ENCODE measurements at places on chromosomes 5 and 9. TPM values are rescaled to one million over a fixed set of nuclear protein-coding genes. Genes with fewer than 3 reads are reported as not detected.

Gene SVEP1
- polyA plus RNA-seq = 6.8 TPM

Gene CCDC192
- polyA plus RNA-seq = 1.3 TPM

Gene SERINC5
- polyA plus RNA-seq = 44.7 TPM

Gene NCS1
- polyA plus RNA-seq = 28.7 TPM

Gene REEP2
- polyA plus RNA-seq = 10.1 TPM

Gene NUDT12
- polyA plus RNA-seq = 27.6 TPM

Gene LCNL1
- polyA plus RNA-seq = 0.39 TPM

Gene SV2C
- polyA plus RNA-seq = 0.23 TPM

Gene IFNK
- not detected for polyA plus RNA-seq

Gene IPPK
- 10.5 TPM for polyA plus RNA-seq

DNA sequence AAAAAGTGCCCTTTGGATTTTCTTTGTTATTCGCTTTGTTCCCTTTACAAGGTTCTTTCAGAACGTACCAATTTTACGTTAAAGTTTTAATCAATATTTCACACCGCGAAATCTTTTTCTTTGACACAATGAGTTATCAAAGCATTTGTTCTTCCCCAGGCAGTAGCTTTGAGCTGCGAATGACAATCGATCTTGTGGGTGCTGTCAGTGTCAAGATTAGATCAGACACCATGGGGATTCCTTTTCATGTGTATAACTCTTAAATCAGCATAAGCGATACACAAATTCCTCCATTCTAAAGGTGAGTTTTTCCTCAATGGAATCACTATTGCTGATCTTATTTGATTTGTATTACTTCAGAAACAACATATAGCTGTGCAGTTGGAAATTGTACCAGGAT lies 145.5 kb downstream of the ST8SIA4 start:
- DNase-seq = no peak

GRCh38 chr5:137022725-137023124 lies 476.4 kb downstream of the SPOCK1 start:
- no peak for DNase-seq

DNA sequence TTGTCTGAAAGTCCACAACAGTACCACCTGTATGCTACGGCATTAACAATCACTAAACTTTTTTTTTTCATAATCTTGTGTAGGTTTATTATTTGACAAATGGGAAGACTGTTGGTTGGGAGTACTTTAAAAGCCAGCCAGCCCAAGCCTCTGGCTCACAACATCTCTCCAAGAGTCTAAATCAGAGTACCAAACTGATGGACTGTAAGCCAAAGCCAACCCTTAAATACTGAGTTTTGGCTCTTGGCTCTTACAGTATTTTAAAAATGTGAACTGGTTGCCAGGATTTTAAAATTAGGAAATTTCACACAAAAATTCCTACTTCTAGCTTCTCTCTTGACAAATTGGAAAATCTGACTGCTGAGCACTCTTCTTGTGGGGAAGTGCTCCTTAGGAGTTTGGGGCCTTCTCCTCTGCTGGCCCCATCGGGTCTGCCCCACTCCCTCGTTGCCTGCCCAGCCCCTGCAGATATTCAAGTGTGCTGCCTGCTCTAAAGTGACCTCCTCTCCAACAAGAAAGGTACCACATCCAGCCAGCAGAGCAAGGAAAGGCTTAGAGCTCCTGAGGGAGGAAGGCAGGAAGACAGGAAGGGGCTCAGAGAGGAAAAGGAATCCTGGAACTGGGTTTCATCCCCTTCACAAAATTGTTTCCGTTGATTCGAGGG lies 21.8 kb upstream of the TMOD1 start:
- no peak for DNase-seq

GRCh38 chr5:158599157-158599556 lies 500.6 kb downstream of the EBF1 start:
- DNase-seq = no peak

- no peak for DNase-seq
Measured at GRCh38 chr5:33692980-33693379, 198.8 kb downstream of the ADAMTS12 start.

GRCh38 chr5:88269222-88269771 lies 652 bp upstream of the TMEM161B start:
- peak; percentile 19 for DNase-seq

DNA sequence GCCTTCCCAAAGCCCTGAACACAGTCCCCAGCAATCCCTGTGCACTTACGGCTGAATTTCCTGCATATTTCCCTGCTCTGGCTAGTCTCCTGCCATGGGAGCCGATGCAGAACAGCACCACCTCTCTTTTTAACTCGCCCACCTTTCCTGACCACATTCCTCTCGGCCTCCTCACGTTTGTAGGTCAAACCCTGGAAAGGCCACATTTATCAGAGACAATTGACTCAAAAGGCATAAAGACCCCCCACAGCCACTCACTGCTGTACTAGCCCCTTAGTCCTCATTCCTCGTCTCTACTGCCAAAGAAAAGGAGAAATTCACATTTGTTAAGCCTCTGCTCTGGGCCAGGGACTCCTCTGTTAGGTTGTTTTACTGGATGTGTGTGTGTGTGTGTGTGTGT lies 43.6 kb downstream of the ENC1 start:
- no peak for DNase-seq

- no peak for DNase-seq
Measured at GRCh38 chr5:32461441-32462120, 17.0 kb upstream of the ZFR start.

DNA sequence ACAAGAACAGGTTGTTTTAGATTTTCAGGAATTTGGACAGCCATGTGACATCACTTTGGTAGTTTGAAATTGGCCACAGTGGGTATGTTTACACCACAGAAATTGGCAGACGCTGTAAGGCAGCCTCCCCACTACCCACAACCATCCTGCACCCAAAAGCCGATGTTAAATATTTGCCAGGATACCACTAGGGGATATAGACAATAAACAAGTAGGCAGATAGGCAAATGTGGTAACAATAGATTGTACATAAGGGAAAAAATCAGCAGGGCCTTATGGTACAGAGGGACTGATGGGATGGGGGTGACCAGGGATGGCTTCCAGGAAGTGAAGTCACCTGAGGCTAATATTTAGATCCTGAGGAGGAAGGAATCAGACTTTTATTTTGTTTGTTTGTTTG lies 31.1 kb upstream of the DUSP1 start:
- DNase-seq = no peak

DNA sequence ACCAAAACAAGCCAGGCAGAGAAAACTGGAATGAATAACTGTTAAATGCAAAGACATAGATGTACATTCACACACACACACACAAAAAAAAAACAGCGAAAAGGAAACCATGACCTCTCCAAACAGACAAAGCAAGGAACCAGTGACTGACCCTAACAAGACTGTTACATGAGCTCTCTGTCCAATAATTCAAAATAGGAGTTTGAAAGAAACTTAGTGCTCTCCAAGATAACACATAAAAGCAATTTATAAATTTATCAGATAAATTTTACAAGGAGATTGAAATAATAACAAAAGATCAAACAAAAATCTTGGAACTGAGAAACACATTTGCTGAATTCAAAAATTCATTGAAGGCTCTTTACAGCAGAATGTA lies 423.5 kb upstream of the RGMB start:
- no peak for DNase-seq

- DNase-seq = no peak
Measured at GRCh38 chr9:108666240-108666784, 189.5 kb downstream of the ACTL7B start.

GRCh38 chr5:96963267-96963666 lies 27.4 kb downstream of the LNPEP start:
- DNase-seq = no peak

- DNase-seq = no peak
Measured at GRCh38 chr9:8241201-8241600, 441.6 kb upstream of the DMAC1 start.

DNA sequence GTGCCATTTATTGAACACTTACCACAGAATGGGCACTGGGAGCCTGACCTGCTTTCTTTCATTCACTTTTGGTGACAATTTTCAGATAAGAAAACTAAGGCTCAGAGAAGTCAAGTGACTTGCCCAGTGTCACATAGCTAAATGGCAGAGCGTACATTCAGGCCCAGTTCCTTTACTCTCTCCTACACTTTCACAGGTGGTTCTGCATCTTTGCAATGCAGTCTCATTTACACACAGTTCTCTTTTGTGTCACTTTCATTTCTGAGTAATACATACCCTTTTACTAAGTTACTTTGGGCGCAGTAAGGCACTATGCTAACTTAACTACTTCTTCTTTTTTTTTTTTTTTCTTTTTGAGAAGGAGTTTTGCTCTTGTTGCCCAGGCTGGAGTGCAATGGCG lies 8.3 kb downstream of the NFIL3 start:
- no peak for DNase-seq

- no peak for DNase-seq
Measured at GRCh38 chr5:21806943-21807342, 1046.2 kb downstream of the CDH12 start.

DNA sequence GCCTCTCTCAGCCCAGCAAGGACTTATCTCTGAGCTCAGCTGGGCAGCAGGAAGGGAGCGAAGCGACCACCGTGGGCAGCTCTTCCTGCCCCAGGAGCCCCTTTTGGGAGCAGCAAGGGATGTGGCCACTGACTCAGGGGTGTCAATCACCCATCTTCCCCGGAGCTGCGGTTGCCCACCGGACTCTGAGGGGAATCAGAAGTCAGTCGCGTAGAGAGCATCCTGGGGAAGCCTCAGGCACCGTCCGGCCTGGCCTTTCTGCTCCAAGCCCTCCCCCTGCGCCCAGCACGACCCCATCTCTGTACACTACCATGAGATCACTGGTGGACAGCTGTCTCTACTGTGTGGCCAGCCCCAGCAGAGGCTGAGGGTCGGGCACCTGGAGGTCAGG lies 24.6 kb downstream of the GFI1B start:
- DNase-seq = no peak

DNA sequence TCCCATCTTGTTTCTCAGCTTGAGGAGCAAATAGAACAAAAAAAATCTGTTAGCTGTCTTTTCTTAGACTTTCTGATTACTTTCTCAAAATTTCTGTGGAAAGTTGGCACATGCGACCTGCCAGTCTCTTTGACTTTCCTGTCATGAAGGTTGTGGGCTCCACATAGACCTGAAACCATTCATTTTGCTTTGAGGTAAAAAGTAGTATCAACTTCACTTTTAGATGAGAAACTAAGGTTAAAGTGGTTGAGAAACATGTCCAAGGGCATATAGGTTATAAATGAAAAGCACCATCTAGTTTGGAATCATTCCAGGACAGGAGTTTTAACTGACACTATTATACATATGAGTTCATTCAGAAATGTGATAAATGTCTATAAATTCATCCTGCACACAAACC lies 42.7 kb downstream of the ST8SIA4 start:
- no peak for DNase-seq

GRCh38 chr9:104263942-104264341 lies 169.8 kb downstream of the SMC2 start:
- DNase-seq = no peak

- DNase-seq = no peak
Measured at GRCh38 chr9:109328978-109329637, 8.2 kb upstream of the EPB41L4B start.

- DNase-seq = no peak
Measured at GRCh38 chr9:129436751-129437625, 183.9 kb downstream of the C9orf50 start.

- no peak for DNase-seq
Measured at GRCh38 chr5:45578270-45578669, 117.9 kb downstream of the HCN1 start.

Measured in renal cortex interstitium (tissue), 15 donors.